ENCODE measurements at places on chromosomes 5 and 9. TPM values are rescaled to one million over a fixed set of nuclear protein-coding genes. Genes with fewer than 3 reads are reported as not detected.

Gene SPINK13
- total RNA-seq, result not detected

Gene IL7R
- 3.8 TPM for total RNA-seq

Gene HAUS6
- 15.0 TPM for total RNA-seq

Gene GABRA1
- not detected for total RNA-seq
